C1 segment of cervical spinal cord (tissue), 14 donors: ENCODE measurements at places on chromosomes 16 and 17.
A peak's percentile ranks its signal among the peaks of the same experiment; 100 is the strongest.

DNA sequence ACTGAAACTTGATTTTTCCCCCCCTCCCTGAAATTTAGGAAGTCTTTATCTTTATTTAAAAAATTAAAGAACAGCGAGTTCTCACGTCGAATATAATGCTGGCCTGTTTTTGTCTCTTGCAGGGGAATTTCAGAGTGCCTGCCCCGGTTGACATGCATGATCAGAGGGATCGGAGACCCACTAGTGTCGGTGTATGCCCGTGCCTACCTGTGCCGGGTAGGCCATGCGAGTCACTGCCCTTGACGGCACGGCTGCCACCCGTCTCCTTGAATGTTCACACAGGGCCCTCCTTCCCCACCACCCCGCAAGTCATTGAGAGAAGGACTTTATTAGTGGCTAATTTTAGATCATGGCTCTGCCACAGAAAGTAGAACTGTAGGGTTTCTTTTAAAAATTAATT lies 54.7 kb downstream of the VPS35L start:
- no peak for DNase-seq

- peak; percentile 50 for DNase-seq
Measured at GRCh38 chr17:1487939-1488825, 4.3 kb downstream of the MYO1C start.

DNA sequence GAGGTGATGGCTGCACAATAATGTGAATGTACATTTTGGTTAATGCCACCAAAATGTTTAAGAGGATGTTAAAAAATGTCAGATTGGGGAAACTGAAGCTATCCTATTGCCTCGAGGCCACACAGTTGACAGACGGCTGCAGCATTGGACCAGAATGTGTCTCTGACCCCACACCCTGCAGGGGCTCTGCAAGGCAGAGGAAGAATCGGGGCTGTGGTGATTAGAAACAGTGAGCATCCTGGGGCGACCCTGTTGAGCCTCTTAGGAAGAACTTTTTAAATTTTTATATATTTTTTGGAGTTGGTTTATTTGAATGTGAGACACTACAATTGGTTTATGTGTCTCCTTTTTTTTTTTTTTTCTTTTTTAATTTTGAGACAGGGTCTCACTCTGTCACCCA lies 15.0 kb upstream of the ADORA2B start:
- no peak for DNase-seq

GRCh38 chr17:31412511-31412910 lies 21.0 kb downstream of the RAB11FIP4 start:
- DNase-seq = no peak

GRCh38 chr17:48159232-48159631 lies 51.7 kb downstream of the SNX11 start:
- DNase-seq = no peak

DNA sequence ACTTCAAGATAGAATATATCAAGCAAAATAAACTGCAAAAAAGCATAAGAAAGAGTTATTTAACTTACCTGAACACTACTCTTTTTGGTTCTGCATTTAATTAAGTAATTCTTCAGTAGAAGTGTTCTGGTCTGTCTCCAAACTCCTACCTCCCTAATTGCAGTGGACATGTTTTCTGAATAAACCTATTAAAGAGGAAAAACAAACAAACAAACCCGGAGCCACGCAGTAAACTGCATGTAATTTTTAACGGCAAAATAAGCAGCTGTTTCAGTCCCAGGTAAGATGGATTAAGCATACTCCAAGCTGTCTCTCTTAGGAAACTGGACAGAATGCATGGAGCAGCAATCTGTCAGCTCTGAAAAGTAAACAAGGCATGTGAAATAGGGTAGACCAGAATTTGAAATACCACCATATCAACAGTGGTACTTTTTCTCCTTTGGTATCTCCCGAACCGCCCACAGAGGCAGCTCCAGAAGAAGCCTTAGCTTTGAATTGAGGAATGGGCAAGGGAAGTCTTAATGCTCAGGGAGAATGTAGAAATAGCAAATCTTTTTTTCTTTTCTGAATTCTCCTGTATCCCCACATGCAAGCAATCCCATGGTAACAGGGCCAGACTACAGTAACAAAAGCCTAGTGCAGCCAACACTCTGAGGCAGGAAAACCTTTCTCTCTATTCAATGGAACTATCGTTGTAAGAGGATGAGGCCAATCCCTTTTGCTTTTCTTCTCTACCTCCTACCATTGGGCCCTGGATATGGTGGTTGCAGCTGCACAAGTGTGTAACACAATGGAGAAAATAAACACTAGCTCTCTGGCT lies 12.5 kb downstream of the ABCA5 start:
- no peak for DNase-seq

DNA sequence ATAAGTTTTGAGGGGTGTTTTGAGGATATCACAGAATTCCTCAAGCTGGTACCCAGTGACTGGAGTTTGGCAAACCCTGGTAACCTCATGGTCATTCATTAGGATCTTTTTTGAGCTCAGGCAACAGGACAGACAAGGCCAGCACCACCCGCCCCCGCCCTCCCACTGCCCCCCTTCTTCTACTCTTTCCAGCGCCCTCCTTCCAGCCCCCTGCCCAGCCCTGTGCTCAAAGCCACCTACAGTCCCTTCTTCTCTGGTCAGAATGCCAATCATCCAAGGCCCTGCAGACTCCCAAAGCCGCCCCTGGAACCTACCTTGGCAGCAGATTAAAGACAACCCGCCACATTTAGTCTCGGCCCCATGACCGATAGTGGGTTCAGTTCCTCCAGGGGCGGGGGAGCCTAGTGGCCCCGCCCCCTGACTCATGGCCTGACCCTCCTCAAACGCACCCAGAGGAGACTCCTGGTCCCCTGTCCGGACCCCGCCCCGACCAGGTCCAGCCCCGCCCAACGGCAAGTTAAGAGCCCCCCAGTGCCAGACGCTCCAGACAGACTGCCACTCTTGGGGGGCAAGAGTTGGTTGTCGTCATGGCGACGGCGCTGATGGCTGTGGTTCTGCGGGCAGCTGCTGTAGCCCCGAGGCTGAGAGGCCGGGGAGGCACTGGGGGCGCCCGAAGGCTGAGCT lies at the start of gene NAGS:
TSS of gene NAGS (plus strand) at position 546 of the 684 bp plus-strand sequence. CDS start at position 588, 42 bp downstream.
- no peak for DNase-seq

GRCh38 chr17:77437017-77437416 lies 296.2 kb downstream of the SEC14L1 start:
- DNase-seq = no peak

- no peak for DNase-seq
Measured at GRCh38 chr17:39094607-39095308, 56.7 kb downstream of the PLXDC1 start.

DNA sequence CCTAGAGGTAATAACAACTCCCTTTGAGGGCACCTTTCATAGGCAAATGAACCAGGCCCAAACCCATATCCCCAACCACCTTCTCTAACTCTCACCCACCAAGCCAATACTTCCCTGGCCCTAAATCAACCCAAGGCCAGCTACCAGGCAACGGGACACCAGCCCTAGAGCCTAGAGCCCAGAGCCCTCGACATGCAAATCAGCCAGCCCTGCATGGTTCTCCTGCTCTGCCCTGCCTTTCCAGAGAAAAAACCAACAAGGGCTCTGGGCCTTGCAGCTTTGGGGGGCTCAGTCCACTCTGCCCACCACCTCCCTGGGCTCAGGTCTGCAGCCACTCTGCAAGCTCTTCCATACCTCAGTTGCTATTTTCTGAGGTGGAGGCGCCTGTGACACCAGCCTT lies 55.0 kb downstream of the PITPNM3 start:
- no peak for DNase-seq

DNA sequence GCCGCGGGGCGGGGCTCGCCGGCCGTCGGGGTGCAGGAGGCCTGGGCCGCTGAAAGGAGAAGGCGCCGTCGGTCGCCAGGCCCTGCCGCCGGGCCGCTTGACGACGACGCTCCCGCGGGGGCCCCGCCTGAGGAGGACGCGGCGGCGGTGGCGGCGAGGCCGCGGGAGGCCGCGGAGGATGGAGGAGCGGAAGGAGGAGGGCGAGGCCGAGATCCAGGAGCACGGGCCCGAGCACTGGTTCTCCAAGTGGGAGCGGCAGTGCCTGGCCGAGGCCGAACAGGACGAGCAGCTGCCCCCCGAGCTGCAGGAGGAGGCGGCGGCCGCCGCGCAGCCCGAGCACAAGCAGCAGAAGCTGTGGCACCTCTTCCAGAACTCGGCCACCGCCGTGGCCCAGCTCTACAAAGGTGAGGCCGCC lies 430 bp downstream of the HAPSTR1 start:
- DNase-seq = no peak

GRCh38 chr17:29045734-29046472 lies 3.0 kb downstream of the PIPOX start:
- no peak for DNase-seq

GRCh38 chr16:11681556-11681955 lies 13.3 kb downstream of the SNN start:
- DNase-seq = no peak

DNA sequence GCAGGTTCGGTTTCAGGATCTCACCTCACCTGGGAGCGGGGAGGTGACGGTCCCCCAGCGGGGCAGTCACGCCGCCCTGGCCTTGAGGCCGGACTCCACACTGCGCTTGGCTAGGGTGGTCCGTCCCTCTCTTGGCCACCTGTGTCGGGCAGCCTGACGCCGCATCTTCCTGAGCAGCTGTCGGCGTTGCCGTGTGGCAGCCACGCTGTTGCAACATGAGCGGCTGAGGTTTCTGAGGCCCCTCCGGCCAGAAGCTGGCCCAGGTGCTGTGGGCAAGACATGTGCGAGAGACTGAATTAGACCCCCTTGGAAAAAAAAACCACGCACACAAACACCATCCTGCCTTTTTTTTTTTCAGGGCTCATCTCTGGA lies 49.2 kb downstream of the IRF8 start:
- DNase-seq = no peak

DNA sequence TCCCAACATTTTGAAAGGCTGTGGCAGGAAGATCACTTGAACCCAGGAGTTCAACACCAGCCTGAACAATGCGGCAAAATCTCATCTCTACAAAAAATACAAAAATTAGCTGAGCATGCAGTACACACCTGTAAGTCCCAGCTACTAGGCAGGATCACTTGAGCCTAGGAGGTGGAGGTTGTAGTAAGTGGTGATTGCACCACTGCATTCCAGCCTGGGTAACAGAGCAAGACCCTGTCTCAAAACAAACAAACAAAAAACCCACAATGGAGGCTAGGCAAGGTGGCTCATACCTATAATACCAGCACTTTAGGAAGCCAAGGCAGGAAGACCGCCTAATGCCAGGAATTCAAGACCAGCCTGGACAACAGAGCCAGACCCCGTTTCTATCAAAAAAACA lies 12.0 kb downstream of the APPBP2 start:
- no peak for DNase-seq

DNA sequence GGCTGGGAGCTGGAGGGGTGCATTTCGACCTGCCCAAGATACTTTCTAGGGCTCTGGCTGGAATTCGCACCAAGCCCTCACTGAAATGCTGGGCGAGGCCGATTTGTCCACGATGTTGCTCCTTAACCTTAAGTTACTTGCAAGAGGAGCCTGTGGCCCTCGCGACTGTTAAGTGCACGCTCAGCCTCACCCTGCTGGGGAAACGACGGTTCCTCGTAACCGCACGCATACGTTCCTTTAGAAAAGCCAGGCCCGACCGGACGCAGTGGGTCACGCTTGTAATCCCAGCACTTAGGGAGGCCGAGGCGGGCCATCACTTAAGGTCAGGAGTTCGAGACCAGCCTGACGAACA lies 607 bp upstream of the NCOR1 start:
- no peak for DNase-seq

DNA sequence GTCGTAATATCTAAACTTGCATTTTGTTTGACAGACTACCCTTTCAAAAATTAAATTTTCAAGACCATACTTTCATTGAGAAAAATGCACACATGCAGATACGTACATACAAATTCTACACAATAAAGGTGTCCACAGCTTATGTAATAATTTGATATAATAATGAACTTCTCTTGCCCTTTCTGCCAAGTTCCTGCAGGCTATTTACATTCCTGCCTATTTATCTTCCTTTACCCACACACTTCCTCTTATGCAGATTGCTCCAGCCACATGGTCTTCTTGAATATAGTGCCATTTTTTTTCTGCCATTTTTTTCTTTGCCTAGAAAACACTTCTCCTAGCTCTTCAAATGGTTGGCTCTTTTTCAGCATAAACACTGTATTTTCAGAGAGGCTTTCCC lies 826.9 kb upstream of the CDH8 start:
- DNase-seq = no peak

DNA sequence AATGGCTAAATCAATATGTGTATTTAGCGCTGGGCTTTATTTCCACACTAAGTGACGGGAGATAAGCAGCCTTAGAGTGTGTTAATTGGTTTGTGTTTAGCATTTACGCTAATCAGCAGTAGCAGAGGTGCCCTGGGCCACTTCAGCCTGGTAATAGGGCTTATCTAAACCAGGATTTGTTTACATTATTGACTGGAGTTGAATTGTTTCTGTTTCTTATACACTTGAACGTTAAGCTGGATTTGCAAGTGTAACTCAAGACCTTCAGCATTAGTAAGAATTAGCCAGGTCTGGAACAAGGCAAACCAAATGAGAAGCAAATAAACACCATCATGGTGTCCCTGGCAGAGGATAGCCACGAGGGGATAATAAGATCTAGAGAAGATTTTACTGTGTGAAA lies 313.6 kb downstream of the HS3ST4 start:
- DNase-seq = no peak

DNA sequence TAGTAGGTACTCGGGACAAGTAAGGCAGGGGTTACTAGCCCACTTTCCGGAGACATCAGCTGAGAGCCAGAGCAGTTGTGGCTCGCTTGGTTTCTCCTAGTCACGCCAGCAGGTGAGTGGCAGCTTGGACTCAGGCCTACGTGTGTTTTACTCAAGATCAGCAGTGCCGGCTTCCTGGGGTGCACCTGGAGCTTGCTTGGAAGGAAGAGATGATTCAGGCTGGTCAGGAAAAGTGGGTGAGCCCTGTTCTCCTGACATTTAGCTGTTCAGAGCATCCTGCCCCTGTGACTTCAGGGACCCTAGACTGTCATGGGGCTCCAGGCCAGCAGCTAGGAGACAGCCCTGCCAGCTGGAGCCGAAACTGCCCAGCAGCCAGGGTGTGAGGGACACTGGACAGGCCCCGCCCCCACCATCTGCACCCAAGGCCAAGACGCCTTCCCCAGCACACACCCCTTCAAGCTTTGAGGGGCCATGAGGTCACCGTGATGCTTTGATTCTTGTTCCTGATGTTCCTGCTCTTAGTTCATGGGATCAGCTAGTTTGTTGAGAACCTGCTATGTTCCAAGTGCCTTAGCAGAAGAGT lies 238.0 kb upstream of the CIBAR2 start:
- DNase-seq = no peak

DNA sequence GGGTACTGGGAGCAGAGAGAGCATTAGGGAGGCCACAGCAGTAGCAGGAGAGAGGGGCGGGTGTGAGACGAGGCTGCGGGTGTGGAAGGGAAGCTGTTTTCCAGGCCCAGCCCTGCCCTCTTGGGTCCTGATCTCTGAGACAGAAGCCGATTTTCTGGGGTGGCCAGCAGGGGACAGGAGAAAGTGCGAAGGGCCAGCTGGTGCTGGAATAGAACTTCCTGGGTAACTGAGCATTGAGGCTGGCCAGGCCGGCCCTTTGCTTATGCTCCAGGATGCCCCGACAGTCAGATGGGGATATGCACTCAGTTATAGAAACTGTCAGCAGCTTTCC lies 804 bp downstream of the BTBD17 start:
- DNase-seq = no peak
